ENCODE measurements at places on chromosomes 6 and 20.

DNA sequence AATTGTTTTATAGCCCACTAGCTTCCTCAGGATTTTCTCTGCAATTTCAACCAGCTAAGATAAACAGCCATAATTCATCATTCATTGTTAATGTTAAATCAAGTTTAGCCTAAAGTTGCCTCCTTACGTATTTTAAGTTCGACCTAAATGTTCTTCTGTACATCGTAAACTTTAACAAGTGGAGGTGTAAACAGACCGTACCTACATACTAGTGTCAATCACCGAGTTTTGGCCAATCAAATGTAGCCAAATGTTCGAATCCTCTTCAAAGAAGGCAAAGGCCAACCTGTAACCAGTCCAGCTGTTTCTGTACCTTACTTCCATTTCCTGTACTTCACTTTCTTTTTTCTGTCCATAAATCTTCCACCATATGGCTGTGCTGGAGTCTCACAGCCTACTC is 13.5 kb downstream of the MBOAT1 start:
- no peak for DNase-seq

- no peak for DNase-seq
Measured at GRCh38 chr6:106421496-106421895, 61.0 kb downstream of the CRYBG1 start.

- DNase-seq = no peak
Measured at GRCh38 chr6:170464080-170464479, 89.0 kb downstream of the PSMB1 start.

DNA sequence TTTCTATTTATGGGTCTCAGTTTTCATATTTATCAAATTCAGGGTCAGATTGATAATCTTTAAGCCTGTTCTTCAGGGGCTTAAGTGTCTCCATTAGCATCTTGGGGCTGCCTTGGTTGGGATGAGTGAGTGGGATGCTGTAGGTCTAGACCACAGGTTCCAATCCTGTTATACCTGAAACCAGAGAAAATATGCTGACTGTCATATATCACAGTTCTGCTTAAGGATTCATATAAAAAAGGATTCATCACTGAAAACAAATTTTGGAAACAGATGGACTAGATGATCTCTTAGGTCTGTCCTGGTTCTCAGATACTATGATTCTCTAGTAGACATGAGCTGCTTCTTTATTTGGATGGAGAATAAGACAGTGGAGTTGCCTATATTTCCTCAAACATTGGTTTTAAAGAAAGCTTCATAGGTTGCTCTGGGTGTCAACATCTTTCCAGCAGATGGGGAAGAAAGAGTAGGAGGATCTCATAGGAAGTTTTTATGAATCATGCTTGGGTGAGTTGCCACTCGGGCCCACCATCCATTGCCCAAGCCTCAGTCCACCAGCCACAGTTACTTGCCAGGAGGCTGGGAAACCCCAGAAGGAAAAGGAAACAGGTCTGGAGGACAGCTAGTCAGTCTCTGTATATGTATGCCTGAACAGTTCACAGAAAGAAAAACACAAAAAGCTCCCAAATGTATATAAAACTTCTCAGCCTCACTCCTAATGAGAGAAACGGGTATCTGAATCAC is 42.9 kb upstream of the MAP7 start:
- no peak for DNase-seq

- no peak for DNase-seq
Measured at GRCh38 chr6:64984948-64985347, 722.1 kb downstream of the EYS start.

DNA sequence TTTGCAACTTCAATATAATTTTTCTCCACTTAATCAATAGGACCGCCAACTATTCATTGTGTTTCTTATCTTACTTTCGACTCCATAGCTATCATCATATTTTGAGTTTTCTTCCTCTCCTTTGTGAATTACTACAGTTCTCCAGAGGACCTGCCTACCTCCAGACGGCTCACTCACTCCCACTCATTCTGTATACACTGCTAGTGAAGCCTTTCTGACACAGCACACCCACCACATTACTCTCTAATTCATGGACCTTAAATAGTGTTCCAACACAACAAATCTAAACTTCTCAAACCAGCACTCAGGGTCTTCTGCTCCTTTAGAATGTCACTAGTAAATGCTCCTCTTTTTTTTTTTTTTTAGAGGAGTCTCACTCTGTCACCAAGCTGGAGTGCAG is 23.8 kb downstream of the FKBP5 start:
- no peak for DNase-seq

- DNase-seq = no peak
Measured at GRCh38 chr6:56856036-56856580, 98.8 kb upstream of the BEND6 start.

DNA sequence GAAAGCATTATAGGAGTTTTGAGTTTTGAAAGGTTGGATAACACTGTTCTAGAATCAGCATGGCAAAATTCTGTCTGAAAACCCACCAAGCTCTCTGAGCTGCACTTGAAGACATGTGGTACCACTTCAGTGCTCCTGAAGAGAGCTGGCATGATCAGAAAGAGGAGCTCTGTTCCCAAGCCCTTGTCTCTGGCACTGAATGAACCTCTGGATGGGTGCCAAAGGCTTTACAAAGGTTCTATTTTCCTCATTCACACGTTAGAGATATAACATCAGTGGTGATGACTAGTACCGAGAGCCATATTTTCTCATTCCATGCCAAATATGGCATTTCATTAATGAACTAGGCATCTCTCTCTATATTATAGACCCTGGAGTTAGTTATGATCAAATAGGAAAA is 301.8 kb upstream of the ID4 start:
- no peak for DNase-seq

DNA sequence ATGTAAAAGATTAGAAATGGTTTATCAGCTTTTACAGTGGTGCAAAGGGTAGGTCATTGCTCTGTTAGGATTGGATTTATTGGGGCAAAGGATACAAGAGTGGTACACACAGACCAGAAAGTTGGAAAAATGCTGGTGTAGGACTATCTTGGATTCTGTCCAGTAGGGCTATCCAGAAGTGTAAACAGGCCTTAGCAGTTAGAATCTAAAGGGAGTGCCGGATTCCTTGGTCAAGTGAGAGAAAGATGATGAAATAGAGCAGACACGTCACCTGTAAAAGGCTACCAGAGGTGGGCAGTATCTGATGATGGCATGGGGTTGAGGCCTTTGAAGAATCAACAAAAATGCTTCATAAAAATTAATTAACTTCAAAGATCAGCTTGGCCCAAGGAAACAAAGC is 975.9 kb downstream of the KIF16B start:
- DNase-seq = no peak

- no peak for DNase-seq
Measured at GRCh38 chr20:46056027-46056833, 27.2 kb downstream of the SLC12A5 start.

GRCh38 chr6:51260003-51260402 is 441.3 kb downstream of the TFAP2B start:
- no peak for DNase-seq

- peak; percentile 40 for DNase-seq
Measured at GRCh38 chr20:49608752-49609670, 41.1 kb upstream of the PTGIS start.

DNA sequence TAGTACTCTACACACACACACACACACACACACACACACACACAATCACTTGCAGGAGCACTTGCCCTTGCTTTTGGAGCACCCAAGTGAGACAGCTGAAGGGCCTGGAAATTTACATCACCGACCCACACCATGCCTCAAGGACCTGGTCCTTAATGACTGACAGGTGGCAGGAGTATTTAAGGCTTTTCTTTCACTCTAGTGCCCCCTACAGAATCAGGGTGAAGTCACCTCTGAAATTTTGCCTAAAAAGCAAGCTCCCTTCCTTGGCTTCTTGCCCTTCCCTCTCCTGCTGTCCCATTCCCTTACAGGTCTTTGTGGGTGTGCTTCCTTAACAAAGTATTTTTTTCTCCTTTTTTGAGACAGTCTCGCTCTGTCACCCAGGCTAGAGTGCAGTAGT is 353.5 kb upstream of the IRAK1BP1 start:
- DNase-seq = no peak

All from activated naive CD4-positive, alpha-beta T cell (primary cell).